ENCODE measurements at places on chromosomes 3 and 15. TPM values are rescaled to one million over a fixed set of nuclear protein-coding genes. Genes with fewer than 3 reads are reported as not detected.

GRCh38 chr3:85159376-85159775 is 200.6 kb downstream of the CADM2 start:
- H3K27ac ChIP-seq, result no peak overlapping the region
- H3K4me1 ChIP-seq, result peaks cover 4% of the 10 kb centered on the region
- no peaks in the 10 kb centered on the region for H3K36me3 ChIP-seq
- DNase-seq, result no peak

DNA sequence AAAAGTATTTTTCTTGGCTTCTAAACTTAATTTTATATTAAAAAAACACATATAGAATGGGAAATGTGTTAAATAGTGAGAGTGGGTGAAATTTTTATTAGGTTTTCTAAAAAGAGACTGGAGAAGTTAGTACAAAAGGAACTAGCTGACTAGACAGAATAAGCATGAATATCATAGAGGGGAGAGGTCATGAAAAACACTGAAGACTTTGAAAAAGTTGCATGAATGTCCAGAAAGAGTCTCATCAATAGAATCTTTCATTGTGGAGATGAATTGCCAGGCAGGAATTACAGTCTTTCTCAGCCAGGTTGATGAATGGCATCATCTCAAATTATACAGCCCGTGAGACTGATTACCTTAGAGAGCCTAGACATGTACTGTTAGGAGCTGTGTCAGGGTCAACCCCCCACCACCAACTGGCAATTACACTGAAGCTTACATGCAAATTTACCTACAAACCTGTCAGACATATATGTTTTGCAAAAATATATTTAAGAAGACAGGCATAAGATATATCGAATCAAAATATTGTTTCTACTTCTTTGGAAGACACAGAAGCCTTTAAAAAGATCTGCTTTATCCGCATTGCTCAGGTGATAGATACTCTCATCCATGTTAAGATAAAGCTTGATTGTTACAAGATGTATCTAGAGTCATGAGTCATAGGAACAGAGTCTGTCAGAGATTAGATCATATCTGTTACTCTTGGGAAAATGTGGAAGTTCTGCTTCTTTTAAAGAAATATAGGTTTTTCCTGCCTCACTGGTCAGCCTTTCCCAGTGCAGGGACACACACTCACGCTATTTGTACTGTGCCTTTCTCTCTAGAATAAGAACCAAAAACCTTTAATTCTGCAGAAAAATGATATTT is 34.8 kb upstream of the PFN2 start:
- H3K27ac ChIP-seq, result no peak overlapping the region
- no peaks in the 10 kb centered on the region for H3K36me3 ChIP-seq
- no peaks in the 10 kb centered on the region for H3K4me1 ChIP-seq
- no peaks in the 10 kb centered on the region for H3K27me3 ChIP-seq

DNA sequence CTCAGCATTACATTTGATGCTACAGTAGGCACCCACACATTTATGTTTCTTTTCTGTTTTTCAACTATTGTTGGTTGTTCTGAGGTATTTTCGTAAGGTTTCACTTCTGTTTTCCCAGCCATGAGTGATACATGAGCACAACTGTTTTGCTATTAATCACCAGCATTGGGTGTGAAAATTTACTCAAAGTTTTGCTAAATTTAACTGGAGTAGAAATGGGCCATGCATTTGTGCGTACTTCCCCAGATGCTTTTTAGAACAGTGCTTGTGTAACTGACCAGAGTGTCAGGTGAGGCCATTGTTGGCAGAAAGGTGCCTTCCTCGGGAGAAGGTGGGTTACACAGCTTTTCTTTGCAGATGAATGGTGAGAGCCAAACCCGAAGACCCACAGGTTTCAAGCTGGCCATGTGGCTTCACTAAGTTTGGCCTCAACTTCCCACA is 70.4 kb downstream of the ST6GAL1 start:
- no peak for DNase-seq
- no peak overlapping the region for H3K27ac ChIP-seq

GRCh38 chr15:71885390-71885789 is 75.0 kb downstream of the NR2E3 start:
- no peak overlapping the region for H3K27ac ChIP-seq
- H3K36me3 ChIP-seq, result no peaks in the 10 kb centered on the region
- no peaks in the 10 kb centered on the region for H3K27me3 ChIP-seq
- peaks cover 11% of the 10 kb centered on the region for H3K4me1 ChIP-seq

KLF15 gene
- 7.2 TPM for total RNA-seq

LAMB2 gene
- 75.4 TPM for total RNA-seq

DNA sequence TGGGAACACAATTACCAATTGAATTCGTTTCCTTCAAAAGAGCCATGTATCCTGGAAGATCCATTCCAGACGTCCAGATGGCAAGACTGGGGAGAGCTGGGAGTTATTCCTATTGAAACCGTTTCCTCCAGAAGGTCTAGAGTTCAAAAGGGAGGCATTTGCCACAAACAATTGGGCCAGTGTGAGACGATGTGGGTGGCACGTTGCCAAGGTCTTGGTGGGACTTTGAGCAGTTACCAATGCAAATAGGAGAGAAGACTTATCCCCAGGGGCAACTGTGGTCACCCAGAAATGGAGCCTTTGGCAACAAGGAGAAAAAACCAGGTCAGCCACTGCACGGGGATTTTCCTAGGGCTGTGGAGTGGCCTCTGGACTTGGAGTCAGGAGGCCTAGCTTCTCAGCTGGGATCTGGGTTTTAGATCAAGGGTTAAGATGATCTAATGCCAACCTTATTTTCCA is 29.6 kb upstream of the TLE3 start:
- no peaks in the 10 kb centered on the region for H3K27me3 ChIP-seq
- H3K27ac ChIP-seq, result no peak overlapping the region
- H3K36me3 ChIP-seq, result no peaks in the 10 kb centered on the region
- no peaks in the 10 kb centered on the region for H3K4me1 ChIP-seq

KY gene
- total RNA-seq, result 0.09 TPM

GRCh38 chr3:122245513-122246174 is 62.2 kb downstream of the CASR start:
- H3K4me3 ChIP-seq, result no peak overlapping the region
- H3K27me3 ChIP-seq, result peaks cover 25% of the 10 kb centered on the region
- no peaks in the 10 kb centered on the region for H3K36me3 ChIP-seq

GRCh38 chr15:95227235-95227634 is 995.9 kb downstream of the MCTP2 start:
- no peak for DNase-seq
- no peaks in the 10 kb centered on the region for H3K27me3 ChIP-seq
- no peak overlapping the region for H3K27ac ChIP-seq
- no peaks in the 10 kb centered on the region for H3K36me3 ChIP-seq
- no peak overlapping the region for H3K4me3 ChIP-seq

- no peaks in the 10 kb centered on the region for H3K27me3 ChIP-seq
- no peak overlapping the region for H3K27ac ChIP-seq
- no peak for DNase-seq
- no peak overlapping the region for H3K4me3 ChIP-seq
These were observed 27.1 kb upstream of the VPS8 start for GRCh38 chr3:184784731-184785500.

ESYT3 gene
- total RNA-seq, result 0.59 TPM

DNA sequence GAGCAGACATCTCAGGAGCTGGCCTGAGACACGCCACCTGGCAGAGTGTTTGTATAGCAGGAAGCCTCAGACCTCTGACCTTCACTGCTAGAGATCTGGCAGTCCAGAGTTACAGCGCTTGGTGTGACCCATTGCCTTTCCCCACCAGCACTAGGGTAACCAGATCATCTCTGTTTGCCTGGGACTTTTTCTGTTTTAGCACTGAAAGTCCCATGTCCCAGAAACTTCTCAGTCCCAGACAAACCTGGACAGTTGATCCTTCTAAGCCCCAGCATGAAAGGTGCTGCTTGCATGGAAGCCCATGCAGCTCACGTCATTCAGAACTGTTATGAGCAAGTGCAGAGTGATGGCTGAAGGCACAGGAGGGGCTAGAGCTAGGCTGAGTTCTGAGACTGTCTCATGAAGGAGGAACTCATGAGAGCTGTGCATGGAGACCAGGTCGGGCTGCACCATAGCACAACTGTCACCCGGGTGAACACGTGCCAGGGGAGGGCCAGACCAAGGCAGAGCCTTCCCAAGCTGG is 18.2 kb upstream of the AHSG start:
- no peak overlapping the region for H3K4me3 ChIP-seq
- H3K27me3 ChIP-seq, result peaks cover 3% of the 10 kb centered on the region
- DNase-seq, result no peak
- H3K4me1 ChIP-seq, result no peaks in the 10 kb centered on the region
- no peak overlapping the region for H3K27ac ChIP-seq

UROC1 gene
- total RNA-seq, result not detected

- H3K27ac ChIP-seq, result no peak overlapping the region
- no peak overlapping the region for H3K4me3 ChIP-seq
- no peaks in the 10 kb centered on the region for H3K27me3 ChIP-seq
- no peaks in the 10 kb centered on the region for H3K4me1 ChIP-seq
- DNase-seq, result no peak
These were observed 397.5 kb downstream of the ZIC4 start for GRCh38 chr3:147008886-147009285.

DNA sequence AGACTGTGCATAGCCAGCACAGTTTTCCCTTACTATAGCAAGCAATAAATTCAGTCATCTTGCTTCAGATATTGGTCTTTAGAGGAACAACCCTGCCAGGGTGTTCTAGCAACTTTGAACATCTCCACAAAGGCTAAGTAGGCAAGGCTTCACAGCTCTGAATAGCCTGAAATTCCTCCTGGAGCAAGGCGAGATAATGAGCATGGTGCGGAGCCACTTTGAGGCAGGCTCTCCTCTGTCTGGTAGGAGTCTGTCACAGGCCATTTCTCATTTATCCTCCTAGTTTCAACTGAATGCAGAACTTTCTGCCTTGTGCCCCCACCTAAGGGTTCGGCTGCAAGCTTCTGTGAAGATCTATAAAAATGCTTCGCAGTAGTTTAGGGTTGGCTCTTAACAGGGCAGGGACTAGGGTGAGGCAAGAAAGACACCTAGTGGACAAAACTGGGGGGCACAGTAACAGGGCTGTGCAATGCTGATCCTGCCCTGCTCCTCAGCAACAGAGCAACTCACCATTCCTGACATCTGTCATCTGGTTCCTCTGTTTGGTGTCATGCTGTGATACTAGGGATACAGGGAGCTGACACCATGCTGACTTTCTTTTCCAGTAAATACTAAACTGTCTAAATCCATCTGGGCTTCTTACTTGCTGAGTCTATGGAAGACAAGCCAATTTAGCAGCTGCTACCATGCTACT is 16.6 kb upstream of the EHHADH start:
- H3K4me3 ChIP-seq, result no peak overlapping the region
- peaks cover 21% of the 10 kb centered on the region for H3K27me3 ChIP-seq
- H3K36me3 ChIP-seq, result no peaks in the 10 kb centered on the region

- no peaks in the 10 kb centered on the region for H3K36me3 ChIP-seq
- peaks cover 13% of the 10 kb centered on the region for H3K4me1 ChIP-seq
- no peak for DNase-seq
- no peak overlapping the region for H3K27ac ChIP-seq
- no peak overlapping the region for H3K4me3 ChIP-seq
These were observed 8.6 kb upstream of the CHAC1 start for GRCh38 chr15:40944510-40945296.
